Kidney tubule cell (primary cell): ENCODE measurements at places on chromosomes 2 and 18.

DNA sequence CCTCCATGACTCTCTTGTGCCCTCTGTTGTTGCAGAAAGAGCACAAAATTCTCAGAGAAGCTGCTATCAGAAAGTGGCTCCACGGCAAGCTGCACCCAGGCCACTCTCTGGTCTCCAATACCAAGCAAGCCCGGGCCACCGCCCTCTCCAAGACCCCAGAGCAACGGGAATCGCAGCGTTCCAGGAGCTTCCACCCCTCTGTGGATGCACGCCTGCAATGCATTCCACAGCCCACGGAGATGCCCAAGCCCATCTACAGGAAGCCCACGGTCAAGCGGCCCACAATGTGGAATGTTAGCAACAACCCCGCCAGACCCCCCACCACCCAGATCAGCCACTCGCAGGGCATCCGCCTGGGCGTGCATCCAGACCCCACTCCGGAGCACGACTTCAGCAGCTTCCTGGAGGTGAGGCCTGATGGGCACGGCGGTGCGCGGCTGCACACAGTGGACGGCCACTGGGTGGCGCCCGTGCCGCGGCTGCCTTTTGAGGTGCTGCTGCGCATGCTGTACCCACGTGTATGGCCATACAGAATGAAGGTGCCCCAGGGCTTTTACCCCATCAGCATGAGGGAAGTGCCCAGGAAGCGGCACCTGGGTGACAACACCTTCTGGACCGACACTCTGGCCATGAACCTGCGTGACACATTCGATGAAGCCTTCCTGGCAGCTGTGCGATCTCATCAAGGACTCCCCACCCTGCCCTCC, 6.3 kb downstream of the ANKRD53 start:
- peak; percentile 39 for DNase-seq

GRCh38 chr2:37674946-37675345, 3.5 kb upstream of the CDC42EP3 start:
- DNase-seq, result no peak

DNA sequence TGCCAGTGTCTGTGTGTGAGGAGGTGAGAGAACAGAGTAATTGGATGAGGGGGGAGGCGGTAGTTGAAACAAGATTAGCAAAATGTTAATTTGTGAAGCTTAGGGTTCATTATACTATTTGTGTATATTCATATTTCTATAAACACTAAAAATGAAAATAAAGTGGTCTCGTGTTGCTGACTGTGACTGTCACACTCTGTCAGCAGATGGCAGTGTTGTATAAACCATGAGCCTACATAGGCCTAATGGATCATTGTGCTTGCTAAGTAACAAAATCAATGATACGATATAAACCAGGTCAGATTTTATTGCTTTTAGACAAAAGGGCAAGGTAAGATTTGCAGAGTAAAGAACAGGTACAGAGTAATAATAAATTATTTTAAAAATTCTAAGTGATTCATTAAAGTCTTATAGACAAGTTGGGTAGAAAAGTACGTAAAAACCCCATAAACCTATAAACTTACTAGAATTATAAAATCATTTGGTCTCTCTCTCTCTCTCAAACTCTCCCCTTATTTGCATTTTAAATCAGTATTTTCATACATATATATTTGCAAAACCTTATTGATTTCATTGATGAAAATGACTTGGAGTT, 182.7 kb downstream of the RPIA start:
- peak; percentile 43 for DNase-seq

DNA sequence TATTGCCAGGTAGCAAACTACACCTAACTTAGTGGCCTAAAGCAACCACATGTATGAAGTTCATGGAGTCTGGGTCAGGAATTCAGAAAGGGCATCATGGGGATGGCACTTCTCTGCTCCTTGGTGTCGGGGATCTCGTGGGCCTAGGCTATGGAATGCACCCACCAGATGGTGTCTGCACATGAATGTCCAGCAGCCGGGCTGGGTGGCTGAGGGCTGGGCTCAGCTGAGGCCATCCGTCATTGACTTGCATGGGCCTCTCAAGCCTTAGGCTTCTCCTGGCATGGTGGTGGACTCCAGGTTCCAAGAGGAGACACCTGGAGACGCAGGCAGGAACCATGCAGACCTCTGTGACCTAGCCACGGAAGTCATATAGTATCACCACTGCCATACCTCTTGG, 26.0 kb upstream of the RPL31 start:
- no peak for DNase-seq

- no peak for DNase-seq
Measured at GRCh38 chr18:74013955-74014354, 133.7 kb downstream of the FBXO15 start.

GRCh38 chr2:178291703-178292102, 97.4 kb downstream of the OSBPL6 start:
- no peak for DNase-seq

GRCh38 chr18:9304388-9305070, 30.0 kb upstream of the TWSG1 start:
- DNase-seq, result peak; percentile 53

DNA sequence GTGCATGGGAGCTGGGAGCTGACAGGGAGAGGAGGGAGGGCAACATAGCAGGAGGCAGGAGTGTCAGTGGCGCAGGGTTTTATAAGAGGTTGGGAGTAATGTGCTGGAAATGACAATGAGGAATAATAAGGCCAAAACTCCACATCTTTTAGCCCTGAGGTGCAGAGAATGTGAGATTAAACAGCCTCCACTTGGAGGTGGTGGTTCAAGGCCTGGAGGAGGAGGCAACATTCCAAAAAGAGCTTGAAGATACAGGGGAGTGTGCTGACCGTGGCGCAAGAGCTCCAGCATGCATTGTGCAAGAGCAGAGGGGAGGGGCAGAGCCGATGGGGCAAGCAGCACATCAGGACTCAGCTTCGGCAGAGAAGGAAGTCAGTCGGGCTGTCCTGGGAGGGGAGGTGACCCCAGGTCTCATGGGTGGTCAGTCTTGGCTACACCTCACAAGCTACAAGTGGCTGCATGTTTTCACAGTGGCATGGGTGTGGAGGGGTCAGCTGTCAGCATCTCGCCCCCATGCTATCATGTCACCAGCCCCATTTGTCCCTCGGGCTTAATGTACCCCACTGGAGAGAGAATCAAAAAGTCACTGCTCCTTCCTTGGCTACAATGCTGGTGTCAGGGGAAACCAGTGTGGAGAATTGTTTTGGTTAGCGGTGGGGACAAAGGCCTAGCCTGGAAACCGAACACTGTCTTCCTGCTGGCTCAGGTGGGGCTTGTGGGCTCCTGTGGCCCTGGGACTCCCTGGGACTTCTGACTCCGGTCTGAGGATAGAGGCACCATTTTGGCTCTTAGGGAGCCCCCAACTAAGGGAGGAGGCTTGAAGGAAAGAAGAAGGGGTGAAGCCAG, 208.0 kb downstream of the ZFP36L2 start:
- DNase-seq, result no peak

DNA sequence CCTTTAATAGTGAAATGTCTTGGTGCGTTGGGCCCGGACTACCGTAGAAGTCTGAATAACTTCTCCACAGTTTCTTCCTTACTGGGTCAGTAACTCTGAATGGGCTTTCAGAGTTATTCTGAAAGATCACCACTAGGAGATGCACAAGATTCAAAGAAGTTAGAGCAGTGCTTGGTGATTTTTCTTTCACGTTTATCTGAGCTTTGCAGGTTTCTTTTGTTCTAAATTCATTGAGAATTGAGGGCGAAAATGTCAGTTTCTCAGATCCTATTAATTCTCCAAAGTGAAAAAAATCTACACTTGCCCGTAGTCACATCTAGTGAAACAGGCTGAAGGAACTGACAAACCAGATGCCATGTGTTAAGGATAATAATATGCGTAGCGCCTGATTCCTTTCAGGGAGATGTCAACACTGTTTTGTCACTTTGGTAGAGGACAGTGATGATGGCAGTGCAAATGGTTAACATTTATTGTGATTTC, 70.1 kb downstream of the QPCT start:
- DNase-seq, result peak; percentile 68

- peak; percentile 84 for DNase-seq
Measured at GRCh38 chr2:85737481-85737880, 16.3 kb upstream of the ATOH8 start.

DNA sequence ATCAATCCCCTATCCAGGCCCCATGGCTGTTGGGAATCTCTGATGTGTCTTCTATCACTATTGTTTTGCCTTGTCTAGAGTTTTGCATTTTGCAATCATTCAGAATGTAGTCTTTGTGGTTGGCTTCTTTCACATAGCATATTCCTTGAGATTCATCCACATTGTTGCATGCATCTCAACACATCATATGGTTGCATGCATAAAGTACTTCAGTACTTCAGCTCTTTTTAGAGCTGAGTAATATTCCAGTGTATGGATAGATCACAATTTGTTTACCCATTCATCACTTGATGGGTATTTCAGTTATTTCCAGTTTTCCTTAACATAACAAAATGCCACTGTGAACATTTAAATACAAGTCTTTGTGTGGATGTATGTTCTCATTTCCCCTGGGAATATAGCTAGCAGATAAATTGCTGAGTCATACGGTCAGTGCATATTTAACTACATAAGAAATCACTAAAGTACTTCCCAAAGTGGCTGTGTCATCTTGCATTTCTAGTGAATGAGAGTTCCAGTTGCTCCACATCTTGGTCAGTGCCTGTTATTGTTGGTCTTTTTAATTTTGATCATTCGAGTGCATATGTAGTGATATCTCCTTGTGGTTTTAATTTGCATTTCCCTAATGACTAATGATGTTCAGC, 138.8 kb downstream of the BCL11A start:
- DNase-seq, result peak; percentile 55

- peak; percentile 7 for DNase-seq
Measured at GRCh38 chr2:71555798-71556454, 102.6 kb downstream of the DYSF start.

GRCh38 chr2:159118859-159119500, 150.5 kb downstream of the TANC1 start:
- peak; percentile 29 for DNase-seq

GRCh38 chr18:57846258-57846657, 43.1 kb upstream of the ATP8B1 start:
- peak; percentile 57 for DNase-seq

GRCh38 chr2:110101280-110101844, 14.3 kb downstream of the MALL start:
- peak; percentile 100 for DNase-seq

- no peak for DNase-seq
Measured at GRCh38 chr2:104658904-104659591, 194.9 kb upstream of the POU3F3 start.

GRCh38 chr2:68230241-68231060, 21.9 kb downstream of the PPP3R1 start:
- DNase-seq, result no peak

DNA sequence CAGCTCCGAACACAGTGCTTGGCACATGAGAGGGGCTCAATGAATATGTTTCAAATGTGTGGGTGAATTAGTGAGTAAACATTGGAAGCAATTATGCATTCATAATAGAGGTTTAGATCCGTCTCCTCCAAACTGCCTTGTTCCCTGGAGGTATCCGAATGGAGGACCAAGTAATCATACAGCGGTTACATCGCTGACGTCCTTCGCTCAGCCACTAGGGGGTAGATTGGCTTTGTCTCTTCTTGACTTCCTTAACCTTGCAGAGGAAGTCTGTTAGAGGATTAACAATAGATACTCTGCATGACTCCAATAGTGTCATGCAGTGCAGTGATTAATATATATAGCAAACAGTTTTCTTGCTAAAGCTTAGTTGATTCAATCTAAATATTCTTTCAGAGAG, 517.0 kb downstream of the PTPRM start:
- DNase-seq, result peak; percentile 56

DNA sequence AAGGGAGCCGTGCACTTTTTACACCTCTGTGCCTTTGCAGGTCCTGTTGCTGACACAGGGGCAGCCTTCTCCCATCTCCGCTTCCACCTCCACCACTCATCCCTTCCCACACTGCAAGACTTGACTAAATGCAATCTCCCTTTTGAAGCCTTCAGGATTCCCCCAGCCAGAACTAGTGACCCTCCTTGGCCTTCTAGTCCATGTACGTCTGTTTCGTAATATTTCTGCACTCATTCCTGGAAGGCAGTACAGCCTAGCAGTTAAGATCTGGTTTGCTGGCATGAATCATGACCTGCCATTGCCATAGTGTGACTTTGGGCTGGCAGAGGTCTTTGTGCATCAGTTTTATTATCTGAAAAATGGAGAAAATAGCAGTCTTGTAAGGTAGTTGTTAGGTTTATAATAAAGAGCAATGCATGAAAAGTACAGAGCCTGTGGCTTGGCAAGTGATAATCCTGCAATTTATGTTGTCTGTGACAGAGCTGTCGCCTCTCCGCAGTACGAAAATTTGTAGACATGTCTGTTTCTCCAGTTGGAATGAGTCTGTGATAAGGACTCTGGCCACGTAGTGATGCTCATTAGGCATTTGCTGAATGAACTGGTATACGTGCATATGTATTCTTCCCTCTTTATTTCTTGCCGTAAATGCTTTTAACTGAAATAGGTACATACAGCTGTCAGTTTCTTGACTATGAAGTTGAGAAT, 36.7 kb downstream of the NCK2 start:
- DNase-seq, result no peak

DNA sequence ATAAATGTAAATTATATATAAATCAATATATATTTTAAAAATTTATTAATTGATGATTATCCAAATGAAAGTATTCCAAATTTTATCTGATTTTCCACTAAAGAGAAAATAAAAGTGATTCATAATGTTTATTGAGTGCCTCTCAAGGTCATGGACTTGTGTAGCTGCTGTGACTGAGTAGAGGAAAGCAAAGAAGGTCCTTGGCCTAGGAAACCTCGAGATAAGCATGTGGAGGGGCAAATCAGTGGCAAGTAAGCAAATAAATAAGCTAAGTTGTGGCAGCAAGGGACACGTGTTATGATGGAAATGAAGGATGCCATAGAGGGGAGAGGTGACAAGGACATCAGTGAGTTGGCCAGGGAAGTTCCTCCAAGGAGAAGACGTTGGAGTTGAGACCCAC, 866.1 kb upstream of the ID2 start:
- no peak for DNase-seq

DNA sequence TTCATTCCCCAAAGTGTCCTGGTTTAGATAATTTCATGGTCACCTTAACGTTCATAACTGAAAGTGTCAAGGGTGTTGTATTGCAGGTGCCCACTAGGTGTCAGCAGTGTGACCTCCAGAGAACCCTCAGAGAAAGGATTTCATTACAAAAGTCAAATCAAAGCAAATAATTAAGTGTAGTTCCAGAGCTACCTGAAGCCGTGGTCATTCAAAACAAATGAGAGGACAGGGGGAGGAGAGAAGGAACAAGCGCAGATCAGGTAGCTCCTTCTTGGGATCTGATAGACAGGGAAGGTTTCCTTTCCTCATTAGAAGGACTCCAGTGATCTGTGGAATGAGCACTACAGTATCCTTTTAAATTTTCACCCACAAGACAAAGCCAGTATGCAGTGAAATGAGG, at the start of gene SLC9A4:
TSS of gene SLC9A4 (plus strand) at position 207 of the 400 bp plus-strand sequence. CDS start 534 bp downstream, outside the sequence.
- DNase-seq, result peak; percentile 58

DNA sequence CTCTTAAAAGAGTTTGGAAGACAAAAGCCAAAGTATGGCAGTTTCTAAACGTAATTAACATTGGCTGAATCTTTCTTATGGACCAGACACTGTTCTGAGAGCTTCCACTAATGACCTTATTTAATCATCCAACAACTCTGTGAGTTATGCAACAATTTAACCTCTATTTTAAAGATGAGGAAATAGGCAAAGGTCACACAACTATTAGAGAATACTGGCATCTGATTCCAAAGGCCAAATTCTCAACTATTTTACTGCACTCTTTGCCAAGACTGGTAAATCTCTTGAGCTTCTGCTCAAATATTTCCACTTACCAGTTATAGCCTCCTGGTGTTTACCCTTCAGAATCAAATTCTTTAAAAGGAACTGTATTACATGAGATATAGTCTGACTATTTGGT, 42.1 kb upstream of the ERMN start:
- no peak for DNase-seq
